Osteocyte (in vitro differentiated cells): ENCODE measurements at places on chromosomes 6 and 20. TPM values are rescaled to one million over a fixed set of nuclear protein-coding genes. Genes with fewer than 3 reads are reported as not detected.

- peak overlapping the region; percentile 70 for H3K27ac ChIP-seq
- peak overlapping the region; percentile 88 for H3K4me3 ChIP-seq
- peaks cover 2% of the 10 kb centered on the region for H3K36me3 ChIP-seq
- peaks cover 19% of the 10 kb centered on the region for H3K27me3 ChIP-seq
Measured at GRCh38 chr6:29748391-29749307, 25.4 kb downstream of the HLA-F start.

DNA sequence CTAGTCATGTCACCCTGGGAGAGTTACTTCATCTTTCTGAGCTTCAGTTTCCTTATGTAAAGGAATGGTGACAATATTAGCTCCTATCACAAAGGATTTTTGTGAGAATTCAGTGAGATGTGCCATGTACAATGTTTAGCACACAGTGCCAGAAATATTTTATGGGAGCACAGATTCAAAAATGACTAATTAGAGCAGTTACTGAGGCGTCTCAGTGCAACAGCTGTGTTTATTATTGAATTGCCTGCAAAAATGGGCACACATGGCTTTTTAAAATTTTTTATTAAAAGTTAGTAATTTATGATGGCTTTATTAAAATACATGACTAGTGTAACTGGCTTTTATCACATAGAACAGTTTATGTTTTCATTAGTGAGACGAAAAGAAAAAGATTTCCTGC is 134.3 kb upstream of the AHI1 start:
- H3K4me3 ChIP-seq = no peak overlapping the region
- peaks cover 14% of the 10 kb centered on the region for H3K27me3 ChIP-seq
- no peaks in the 10 kb centered on the region for H3K36me3 ChIP-seq
- no peak overlapping the region for H3K27ac ChIP-seq
- DNase-seq = no peak
- H3K4me1 ChIP-seq = no peaks in the 10 kb centered on the region

DNA sequence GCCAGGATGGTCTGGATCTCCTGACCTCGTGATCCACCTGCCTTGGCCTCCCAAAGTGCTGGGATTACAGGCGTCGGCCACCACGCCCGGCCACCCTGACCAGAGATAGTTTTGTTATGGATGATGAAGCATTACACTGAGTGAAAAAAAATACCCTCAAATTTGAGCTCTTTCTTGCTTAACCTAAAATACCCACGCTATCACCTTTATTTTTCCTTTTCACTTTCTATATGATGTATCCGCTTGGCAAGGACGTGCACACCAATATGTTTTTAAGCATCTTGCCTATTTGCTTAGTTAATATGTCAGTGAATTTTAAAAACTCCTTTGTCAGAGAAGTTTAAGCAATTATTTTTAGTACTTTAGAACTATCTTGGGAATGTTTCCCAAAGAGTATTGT is 150.4 kb downstream of the INSM1 start:
- H3K4me1 ChIP-seq = no peaks in the 10 kb centered on the region
- no peaks in the 10 kb centered on the region for H3K27me3 ChIP-seq
- DNase-seq = no peak
- no peak overlapping the region for H3K27ac ChIP-seq
- H3K36me3 ChIP-seq = peaks cover 35% of the 10 kb centered on the region

- no peak overlapping the region for H3K27ac ChIP-seq
- H3K4me1 ChIP-seq = peaks cover 31% of the 10 kb centered on the region
- no peak for DNase-seq
- H3K4me3 ChIP-seq = no peak overlapping the region
- H3K36me3 ChIP-seq = no peaks in the 10 kb centered on the region
Measured at GRCh38 chr20:53678990-53679596, 85.5 kb upstream of the ZNF217 start.

DNA sequence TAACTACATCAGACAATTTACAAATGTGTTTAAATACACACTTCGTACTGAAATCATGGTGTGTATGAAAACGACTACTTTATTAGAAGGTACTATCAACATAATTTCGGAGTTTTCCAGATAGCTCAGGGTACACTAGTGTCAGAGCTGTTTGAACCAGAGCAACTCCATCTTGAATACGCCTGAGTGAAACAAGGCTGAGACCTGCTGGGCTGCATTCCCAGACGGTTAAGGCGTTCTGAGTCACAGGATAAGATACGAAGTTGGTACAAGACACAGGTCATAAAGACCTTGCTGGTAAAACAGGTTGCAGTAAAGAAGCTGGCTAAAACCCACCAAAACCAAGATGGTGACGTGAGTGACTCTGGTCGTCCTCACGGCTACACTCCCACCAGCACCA is 167.6 kb downstream of the THBS2 start:
- peaks cover 49% of the 10 kb centered on the region for H3K4me1 ChIP-seq
- H3K4me3 ChIP-seq = no peak overlapping the region
- peaks cover 25% of the 10 kb centered on the region for H3K36me3 ChIP-seq
- H3K27ac ChIP-seq = peak overlapping the region; percentile 40
- no peaks in the 10 kb centered on the region for H3K27me3 ChIP-seq
- DNase-seq = no peak

DNA sequence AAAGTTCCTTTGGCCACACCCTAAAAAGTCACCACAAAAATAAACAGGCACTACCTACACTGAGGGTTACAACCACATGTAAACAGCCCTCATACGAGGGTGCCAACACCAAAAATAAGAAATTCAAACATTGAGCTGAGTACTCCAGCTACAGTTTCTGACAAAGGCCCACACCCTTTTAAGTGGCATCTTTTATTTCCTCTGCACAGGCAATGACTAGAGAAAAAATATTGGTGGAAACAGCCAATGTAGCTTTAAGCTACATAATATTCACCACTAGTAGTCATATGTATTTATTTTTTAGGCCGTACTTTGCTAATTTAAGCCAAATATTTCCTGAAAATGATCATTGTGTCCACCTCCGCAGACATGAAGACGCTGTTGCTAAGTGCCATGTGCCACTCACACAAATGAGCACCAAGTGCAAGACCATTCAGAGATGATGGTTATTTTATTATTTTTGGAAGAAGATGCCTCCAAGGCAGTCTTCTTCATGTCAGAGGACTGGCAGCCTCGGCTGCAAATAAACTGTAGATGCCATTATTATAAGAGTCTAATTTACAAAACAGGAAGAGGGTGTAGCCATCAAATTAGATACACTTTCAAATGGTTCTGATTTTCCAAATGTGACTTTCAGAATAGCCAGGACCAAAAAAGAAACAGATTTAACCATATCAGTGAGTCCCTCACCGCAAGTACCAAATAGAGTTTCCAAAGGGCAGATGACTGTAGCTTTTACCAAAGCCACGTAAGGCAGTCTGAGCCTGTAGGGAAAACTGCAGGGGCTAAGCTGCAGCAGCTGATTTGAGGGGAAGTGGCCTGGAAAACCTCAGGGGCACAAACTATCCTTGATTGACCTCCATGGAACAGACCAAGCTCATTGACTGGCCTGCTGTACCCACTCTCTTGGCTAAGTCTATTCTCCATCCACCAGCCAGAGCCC is 13.4 kb downstream of the CYP24A1 start:
- no peak overlapping the region for H3K27ac ChIP-seq
- DNase-seq = no peak
- H3K4me3 ChIP-seq = no peak overlapping the region
- peaks cover 37% of the 10 kb centered on the region for H3K27me3 ChIP-seq
- H3K4me1 ChIP-seq = no peaks in the 10 kb centered on the region
- no peaks in the 10 kb centered on the region for H3K36me3 ChIP-seq

DNA sequence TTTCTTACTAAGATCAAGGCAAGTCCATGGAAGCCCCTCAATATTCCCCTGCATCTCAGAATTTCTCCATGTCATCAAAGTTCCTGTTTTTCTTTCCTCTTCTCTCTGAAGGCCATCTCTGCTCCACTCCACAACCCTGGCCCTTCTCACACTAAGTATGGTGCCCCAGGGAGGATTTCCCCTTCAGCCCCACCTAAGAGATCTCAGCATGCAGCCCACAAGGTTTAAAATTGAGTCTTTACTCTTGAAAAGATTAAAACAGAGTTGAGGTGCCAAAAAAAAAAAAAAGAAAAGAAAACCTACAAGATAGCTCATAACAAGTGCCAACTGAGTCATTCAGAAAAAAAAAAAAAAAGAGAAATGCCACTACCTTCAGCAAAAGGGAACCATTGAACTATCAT is 36.5 kb upstream of the TNFAIP3 start:
- DNase-seq = no peak
- no peaks in the 10 kb centered on the region for H3K36me3 ChIP-seq
- H3K27ac ChIP-seq = no peak overlapping the region
- peaks cover 19% of the 10 kb centered on the region for H3K4me1 ChIP-seq
- no peaks in the 10 kb centered on the region for H3K27me3 ChIP-seq

GRCh38 chr6:26199057-26199772 is 112.0 kb downstream of the HFE start:
- peaks cover 56% of the 10 kb centered on the region for H3K4me1 ChIP-seq
- H3K27me3 ChIP-seq = no peaks in the 10 kb centered on the region
- no peaks in the 10 kb centered on the region for H3K36me3 ChIP-seq
- no peak for DNase-seq

GRCh38 chr6:154998855-154999254 is 3.7 kb downstream of the TIAM2 start:
- no peak for DNase-seq
- no peaks in the 10 kb centered on the region for H3K27me3 ChIP-seq
- H3K4me3 ChIP-seq = no peak overlapping the region
- H3K36me3 ChIP-seq = no peaks in the 10 kb centered on the region

GRCh38 chr20:49349694-49350252 is 71.9 kb upstream of the ZNFX1 start:
- no peaks in the 10 kb centered on the region for H3K36me3 ChIP-seq
- no peak for DNase-seq
- H3K4me1 ChIP-seq = peaks cover 28% of the 10 kb centered on the region
- no peak overlapping the region for H3K27ac ChIP-seq
- no peak overlapping the region for H3K4me3 ChIP-seq

GRCh38 chr6:49978332-49979226 is 9.2 kb upstream of the DEFB113 start:
- H3K27ac ChIP-seq = no peak overlapping the region
- peak overlapping the region; percentile 67 for H3K4me3 ChIP-seq
- no peak for DNase-seq
- H3K4me1 ChIP-seq = peaks cover 1% of the 10 kb centered on the region

DNA sequence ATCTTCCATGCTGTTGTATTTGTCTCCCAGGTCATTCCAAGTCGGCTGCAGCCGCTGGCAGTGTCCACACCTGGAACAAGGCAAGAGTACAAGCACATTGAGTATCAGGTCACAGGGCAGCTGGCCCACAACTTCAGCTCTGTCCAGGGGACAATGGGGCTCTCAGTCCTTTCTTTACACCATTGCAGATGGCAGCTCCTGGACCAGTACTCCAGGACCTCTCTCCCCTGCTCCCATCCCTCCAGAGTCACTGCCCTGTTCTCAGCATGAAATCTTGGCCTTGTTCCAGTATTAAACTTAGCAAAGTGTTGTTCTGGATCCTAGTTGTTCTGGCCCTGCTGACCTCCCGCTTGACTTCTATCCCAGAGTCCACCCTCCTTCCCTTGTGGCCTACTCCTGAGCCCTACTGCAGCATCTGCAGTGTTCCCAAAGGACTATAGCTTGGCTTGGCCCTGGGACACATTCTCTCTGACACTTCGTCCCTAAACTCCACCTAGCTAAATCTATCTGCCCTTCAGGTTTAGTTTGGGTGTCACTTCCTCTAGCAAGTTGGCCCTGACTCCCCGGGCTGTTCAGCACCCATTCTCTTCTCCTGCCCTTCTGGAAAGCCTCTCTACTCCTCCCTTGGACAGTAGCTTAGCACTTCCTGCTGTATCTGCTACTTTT is 5.8 kb downstream of the TXNDC5 start:
- peaks cover 25% of the 10 kb centered on the region for H3K4me1 ChIP-seq
- no peak for DNase-seq
- H3K4me3 ChIP-seq = no peak overlapping the region
- peaks cover 18% of the 10 kb centered on the region for H3K36me3 ChIP-seq

- H3K27me3 ChIP-seq = peaks cover 8% of the 10 kb centered on the region
- no peak overlapping the region for H3K27ac ChIP-seq
- H3K4me3 ChIP-seq = no peak overlapping the region
- no peaks in the 10 kb centered on the region for H3K36me3 ChIP-seq
- no peaks in the 10 kb centered on the region for H3K4me1 ChIP-seq
- no peak for DNase-seq
Measured at GRCh38 chr6:123022975-123023374, 26.9 kb downstream of the CLVS2 start.

DNA sequence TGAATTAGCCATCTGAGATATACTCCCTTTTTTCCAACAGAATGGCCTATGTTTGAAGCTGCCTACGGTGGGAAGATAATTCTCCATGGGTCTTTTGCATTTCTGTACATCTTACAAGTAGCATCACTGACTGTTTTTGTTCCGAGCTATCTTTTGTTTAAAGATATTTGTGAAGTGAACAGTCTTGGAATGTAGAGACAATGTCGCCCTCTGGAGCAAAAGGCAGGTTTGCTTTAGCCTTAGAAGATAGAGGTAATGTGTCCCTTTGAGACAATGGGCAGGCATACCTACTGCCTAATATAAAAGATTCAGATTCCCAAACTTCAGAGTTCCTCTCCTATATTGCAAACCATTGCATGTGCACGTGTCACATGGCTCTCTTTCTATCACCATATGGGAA is 347.8 kb upstream of the CNR1 start:
- no peaks in the 10 kb centered on the region for H3K36me3 ChIP-seq
- no peaks in the 10 kb centered on the region for H3K4me1 ChIP-seq
- DNase-seq = no peak

DNA sequence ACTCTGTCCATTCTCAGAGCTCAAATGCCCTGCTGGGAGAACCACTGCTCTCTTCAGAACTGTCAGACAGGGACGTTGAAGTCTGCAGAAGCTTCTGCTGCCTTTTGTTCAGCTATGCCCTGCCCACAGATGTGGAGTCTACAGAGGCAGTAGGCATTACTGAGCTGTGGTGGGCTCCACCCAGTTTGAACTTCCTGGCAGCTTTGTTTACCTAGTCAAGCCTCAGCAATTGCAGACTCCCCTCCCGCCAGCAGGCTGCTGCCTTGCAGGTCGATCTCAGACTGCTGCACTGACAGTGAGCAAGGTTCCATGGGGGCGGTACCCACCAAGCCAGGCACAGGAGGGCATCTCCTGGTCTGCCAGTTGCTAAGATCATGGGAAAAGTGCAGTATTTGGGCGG is 21.8 kb upstream of the UFL1 start:
- H3K4me1 ChIP-seq = no peaks in the 10 kb centered on the region
- no peak for DNase-seq
- peaks cover 3% of the 10 kb centered on the region for H3K36me3 ChIP-seq
- H3K27me3 ChIP-seq = no peaks in the 10 kb centered on the region

- H3K27me3 ChIP-seq = no peaks in the 10 kb centered on the region
- no peak for DNase-seq
- H3K27ac ChIP-seq = no peak overlapping the region
Measured at GRCh38 chr6:150886155-150886554, 20.7 kb downstream of the MTHFD1L start.

Gene FERMT1
- total RNA-seq = 0.27 TPM in 1 of 2 replicates, not detected in the other

Gene TRERF1
- total RNA-seq = 6.4 and 6.5 TPM in 2 replicates

Gene ENPP5
- total RNA-seq = not detected in 2 replicates
